ENCODE measurements at places on chromosomes 2 and 18.

DNA sequence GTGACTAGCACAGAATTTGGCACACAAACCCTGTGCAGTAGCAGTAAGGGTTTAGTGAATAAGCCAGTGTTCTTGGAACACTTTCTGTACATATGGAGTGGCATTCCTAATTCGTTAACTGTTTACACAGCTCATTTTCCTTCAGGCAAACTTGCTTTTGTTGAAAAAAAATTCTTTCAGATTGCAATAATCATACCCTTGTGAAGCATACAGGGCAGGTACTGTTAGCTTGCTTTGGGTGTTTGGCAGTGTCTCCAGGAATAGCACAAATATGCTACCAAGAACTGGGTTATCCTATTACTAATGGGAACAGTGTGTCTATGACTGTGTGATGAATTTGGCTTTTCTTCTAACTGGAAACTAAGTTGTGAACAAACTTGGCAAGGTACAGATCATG, 33.4 kb downstream of the UGP2 start:
- no peak for DNase-seq

DNA sequence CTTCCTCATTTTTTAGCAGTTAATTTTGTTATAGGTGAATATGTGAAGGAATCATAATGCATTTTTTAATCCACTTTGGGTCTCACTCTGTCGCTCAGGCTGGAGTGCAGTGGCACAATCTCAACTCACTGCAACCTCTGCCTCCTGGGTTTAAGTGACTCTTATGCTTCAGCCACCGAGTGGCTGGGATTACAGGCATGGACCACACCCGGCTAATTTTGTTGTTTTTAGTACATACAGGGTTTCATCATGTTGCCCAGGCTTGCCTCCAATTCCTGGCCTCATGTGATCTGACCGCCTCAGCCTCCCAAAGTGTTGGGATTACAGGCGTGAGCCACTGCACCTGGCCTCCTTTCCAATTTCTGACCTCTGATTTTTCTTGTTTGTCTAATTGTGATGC, 17.7 kb downstream of the SCYGR5 start:
- DNase-seq, result no peak

DNA sequence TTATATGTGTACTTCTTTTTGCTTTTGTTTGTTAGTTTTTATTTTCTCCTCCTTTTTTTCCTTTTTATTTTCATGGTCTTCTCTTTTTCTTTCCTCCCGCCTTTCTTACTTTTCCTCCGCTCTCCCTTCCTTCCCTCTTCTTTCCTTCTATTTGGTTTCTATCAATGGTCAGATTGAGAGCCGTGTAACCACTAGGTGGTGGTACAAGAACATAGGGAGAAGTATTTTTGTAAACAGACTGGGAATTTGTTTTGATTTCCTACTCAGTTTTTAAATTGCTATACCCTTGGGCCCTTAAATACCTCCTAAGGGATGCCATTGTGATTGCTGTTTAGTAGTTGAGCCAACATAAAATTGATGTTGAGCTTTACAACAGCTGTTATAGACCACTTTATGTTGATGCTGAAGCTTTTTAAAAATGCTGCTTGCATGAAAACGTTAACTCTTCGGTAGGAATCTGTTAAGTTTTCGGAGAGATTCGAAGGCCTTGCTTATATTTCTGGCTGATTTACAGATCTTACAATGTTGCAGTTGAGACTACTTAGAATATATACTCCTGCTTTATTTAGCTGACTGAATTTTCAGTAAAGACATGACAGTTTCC, 124.2 kb downstream of the UBE2E3 start:
- no peak for DNase-seq

DNA sequence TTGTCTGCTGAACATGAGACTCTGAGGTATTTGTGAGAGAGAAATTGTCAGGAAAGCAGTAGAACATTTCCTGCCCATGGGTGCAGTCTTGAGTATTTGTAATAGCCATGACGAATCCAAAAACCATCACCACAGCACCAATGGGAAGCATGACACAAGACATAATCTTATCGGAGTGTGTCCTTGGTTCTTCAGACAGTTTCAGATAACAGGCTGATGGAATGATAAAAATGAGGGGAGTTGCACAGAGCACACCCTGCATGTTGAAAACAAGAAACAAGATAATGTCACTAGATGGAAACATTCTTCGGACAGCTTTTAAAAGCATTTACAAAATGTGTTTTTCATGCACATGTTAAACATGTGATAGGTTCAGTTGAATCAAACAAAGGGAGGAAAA, 56.9 kb downstream of the SLC38A11 start:
- peak; percentile 83 for DNase-seq

DNA sequence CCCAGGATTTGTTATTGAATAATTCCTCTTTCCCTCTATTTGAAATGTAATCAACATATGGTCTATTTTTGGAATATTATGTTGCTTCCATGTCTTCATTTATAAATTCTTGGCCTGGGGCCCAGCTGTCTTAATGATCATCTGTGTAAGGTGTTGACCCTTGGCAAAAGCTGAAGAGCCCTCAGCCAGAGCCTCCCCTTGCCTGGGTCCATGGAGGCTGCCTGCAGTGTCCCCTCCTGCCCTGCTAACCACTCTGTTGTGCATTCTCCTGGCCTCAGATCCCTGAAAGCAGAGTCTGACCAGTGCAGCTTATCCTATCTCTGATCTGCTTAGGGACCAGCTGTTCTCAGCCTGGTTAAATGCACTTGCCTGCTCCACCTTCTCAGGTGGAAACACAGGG, 226.1 kb upstream of the APCDD1 start:
- DNase-seq, result no peak

DNA sequence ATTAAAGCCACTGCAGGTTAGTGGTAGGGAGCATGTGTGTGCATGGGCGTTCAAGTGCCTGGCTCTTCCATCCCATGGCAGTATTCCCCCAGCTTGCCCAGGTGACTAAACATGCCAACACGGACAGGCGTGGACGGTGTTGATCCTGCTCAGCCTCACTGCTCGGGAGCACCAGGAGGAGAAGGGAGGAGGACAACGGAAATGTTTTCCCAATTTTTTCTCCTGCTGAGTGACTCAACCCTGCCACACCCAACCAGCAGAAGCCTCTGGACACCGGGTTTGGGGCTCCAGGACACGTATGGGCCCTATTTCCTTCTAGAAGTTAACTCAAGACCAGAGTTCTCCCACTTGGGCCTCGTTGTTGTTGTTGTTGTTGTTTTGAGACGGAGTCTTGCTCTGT, 139.1 kb downstream of the CYP26B1 start:
- no peak for DNase-seq

DNA sequence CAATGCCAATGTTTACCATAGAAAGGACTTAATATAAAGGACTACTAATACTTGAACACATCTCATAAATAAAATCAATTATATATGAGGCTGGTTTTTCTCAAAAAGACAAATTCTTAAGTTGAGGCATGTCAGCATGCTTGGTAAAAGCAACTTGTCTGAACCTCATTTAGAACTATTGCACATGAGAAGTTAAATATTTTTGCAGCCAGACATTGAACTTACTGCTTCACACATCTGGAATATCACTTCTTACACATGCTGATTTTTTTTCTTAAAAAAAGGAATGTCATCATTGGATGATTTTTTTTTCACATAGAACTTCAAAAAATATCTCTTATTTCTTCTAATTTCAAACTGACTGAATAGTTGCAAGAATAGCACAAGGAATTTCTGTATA, 609.0 kb downstream of the EPHA4 start:
- DNase-seq, result no peak

DNA sequence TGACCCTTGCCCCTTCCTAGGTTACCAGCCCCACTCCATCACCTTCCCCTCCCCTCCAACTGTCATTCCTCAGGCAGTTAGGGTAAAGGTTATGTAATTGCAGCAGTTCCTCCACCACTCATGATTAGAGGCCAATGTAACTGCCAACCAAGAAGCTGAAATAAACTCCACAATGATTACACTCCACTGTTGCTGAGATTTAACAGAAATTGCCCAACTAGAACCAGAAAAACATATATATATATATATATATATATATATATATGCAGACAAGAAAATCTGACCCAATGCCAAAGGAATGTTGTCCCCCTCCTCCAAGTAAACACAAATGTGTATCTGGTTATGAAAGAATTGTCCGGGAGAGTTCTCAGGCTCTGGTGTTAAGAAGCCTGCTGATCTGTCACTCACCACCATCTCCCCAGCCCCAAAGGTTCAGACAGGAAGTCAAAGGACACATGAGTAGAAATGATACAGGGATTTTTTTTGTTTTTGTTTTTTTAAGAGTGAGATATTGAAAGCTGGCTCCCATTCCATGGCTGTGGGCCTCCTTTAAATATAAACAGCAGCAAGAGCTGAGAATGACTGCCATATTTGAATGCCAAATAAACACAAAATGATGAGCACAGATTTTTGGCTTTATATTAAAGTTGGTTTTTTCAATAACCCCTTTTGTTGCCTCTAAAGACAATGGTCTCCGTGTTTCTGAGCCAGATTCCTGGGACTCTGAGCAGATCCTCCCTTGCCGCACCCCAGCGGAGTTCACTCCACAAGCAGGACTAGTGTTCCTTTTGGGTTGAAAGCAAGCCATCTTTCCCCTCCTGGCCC, 127.2 kb upstream of the MAPRE2 start:
- peak; percentile 62 for DNase-seq

- DNase-seq, result peak; percentile 52
Measured at GRCh38 chr2:8119782-8120505, 561.9 kb upstream of the ID2 start.

DNA sequence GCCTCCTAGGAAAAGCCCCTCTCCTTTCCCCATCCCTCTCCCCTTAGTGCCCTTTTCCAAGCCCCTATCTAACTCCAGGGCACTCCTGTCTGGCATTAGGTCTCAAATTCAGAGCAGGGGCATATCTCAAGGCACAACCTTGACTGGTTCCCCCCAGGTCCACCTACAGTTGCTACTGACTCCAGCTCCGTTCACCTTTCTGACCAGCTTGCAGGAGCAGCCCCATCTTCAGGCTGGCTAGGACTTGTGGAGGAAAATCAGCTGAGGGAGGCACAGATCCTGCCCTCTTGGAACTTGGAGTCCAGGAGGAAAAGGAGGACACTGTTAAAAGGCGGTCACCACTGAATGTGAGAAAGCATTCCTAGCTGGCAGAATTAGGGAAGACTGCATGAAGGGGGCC, 152.4 kb downstream of the ZFP36L2 start:
- DNase-seq, result no peak

GRCh38 chr18:55326134-55326533, 261.9 kb downstream of the TCF4 start:
- no peak for DNase-seq

- DNase-seq, result peak; percentile 43
Measured at GRCh38 chr2:68908392-68908970, 37.3 kb upstream of the BMP10 start.

DNA sequence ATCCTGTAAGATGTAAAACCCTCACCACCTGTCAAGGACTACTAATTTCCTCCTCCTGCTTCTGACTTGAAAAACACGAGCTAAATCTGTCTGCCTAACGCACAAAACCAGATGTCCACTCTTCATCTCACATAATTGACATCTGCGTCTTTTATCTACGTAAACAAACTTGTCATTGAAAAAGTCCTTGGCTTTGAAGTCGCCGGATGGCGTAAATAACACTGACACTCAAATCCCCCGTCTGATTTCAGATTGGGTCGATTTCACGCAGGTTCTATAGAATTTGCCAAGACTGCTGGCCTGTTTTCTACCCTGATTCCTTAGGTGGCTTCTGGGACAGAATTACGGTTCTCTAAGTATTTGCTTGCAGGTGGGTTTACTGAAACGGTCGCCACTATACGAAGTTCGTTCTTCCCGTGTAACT, 539 bp upstream of the MOB4 start:
- no peak for DNase-seq

DNA sequence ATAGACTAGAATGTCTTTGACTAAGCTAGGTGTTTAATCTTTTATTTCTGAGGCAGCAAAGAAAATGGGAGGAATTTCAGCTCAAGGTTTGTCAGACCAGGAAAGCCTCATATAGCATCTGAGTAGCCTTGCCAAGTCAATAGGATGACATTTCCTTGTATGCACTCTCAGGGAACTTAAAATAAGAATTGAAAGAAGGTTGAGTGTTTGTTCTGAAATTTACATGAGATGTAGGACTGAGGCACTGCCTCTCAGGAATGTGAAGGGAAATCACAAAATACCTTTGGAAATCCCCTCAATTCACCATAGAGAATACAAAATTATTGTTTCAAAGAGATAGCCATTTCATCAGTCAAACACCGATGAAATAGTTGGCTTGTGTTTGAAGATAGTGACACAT, 392.0 kb upstream of the NRP2 start:
- DNase-seq, result no peak

- no peak for DNase-seq
Measured at GRCh38 chr2:230693411-230693810, 19.2 kb upstream of the CAB39 start.

GRCh38 chr2:152078662-152079061, 20.2 kb downstream of the CACNB4 start:
- no peak for DNase-seq

DNA sequence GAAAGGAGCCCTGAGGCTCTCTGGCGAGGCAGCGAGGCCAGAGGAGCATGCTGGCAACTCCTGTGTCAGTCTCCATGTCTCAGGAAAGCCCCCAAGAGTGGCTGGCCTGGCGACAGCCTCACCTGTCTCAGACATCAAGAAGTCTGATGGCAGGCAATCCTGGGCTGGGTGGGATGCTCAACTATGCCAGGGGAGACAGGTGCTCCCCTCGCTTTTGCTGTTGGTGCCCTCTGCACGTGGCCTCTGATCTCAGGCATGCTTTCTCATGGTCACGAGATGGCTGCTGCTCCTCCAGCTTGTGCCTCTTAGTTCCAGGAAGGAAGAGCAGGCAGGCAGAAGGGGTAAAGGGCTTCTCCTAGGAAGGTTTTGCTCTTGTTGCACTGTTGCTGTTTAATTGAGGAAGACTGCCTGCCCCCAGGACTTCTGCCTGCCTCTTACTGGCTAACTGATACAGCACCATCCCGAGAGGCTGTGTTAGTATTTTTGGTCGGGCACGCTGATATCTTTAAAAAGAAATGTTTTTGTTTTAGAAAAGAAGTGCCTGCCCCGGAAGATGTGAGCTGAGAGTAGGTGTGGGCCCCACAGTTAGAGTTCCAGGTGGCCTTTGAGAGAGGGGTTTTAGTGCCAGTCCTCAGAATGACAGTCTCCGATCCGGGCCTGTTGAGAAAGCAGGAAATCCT, 344.8 kb upstream of the HS6ST1 start:
- DNase-seq, result no peak

DNA sequence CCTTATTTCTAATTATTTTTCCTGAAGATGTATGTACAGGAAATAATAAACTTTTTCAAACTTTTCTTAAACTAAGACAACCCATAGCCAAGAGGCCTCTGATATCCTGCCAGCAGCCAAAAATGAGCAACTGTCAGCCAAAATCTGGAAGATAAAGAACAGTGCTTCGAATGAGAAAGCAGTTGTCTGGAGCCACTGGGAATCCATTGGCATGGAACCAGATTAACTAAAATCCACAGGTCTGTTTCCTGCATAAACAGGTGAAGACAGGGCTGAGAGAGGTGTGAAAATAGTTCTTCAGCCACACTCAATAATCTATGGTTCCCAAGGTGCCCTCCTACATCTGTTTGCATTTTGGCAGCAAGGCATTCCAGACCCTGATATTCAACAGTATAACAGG, 1076.7 kb upstream of the PIK3C3 start:
- no peak for DNase-seq

GRCh38 chr2:129777146-129777545, 202.3 kb upstream of the RAB6C start:
- no peak for DNase-seq

Data from Caco-2 (cell line).